Suppressor macrophage treated with lipopolysaccharide for 4 hours (primary cell): ENCODE measurements at places on chromosomes 11 and 22.
A peak's percentile ranks its signal among the peaks of the same experiment; 100 is the strongest.

GRCh38 chr22:29801153-29801552 lies 34.0 kb downstream of the UQCR10 start:
- DNase-seq: no peak

- DNase-seq: no peak
Observed at GRCh38 chr22:37213941-37214730, 1.9 kb upstream of the SSTR3 start.

DNA sequence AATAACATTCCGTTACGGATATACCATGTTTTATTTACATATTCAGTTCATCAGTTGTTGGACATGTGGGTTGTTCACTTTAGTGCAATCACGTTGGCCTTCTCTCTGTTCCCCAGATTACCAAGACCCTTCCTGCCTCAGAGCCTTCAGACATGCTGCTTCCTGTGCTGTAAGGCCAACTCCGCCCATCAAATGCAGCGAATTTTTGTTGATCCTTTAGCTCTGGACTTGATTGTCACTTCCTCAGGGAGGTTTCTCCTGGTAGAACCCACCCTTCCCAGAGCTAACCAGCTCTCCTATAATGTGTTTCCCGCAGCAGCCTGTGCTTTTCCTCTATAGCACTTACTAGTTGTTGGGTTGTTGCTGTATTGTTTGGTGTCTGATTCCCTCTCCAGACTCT lies 39.4 kb downstream of the SWAP70 start:
- no peak for DNase-seq

DNA sequence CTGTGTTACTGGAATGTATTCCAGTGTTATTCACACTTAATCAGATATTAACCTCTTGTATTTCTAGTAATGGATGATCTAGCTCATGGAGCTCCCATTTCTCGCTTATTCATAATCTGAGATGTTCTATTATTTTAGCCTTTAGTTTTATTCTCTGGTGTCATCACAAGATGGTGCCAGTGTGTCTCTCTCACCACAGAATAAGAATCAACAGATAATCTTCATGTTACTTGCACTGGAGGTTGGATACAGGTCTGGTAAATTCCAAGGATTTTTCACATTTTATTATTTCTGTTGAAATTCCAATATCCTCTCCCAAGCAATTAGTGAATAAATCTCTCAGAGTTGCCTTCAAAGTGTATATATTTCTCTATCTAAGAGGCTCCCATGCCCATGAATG lies 74.6 kb downstream of the CASP12 start:
- no peak for DNase-seq

- no peak for DNase-seq
Observed at GRCh38 chr11:68838572-68838964, 3.1 kb downstream of the CPT1A start.

- DNase-seq: peak; percentile 59
Observed at GRCh38 chr11:56841210-56841810, 92.8 kb upstream of the OR9G4 start.

- no peak for DNase-seq
Observed at GRCh38 chr22:48079505-48080290, 1317.2 kb downstream of the TBC1D22A start.

DNA sequence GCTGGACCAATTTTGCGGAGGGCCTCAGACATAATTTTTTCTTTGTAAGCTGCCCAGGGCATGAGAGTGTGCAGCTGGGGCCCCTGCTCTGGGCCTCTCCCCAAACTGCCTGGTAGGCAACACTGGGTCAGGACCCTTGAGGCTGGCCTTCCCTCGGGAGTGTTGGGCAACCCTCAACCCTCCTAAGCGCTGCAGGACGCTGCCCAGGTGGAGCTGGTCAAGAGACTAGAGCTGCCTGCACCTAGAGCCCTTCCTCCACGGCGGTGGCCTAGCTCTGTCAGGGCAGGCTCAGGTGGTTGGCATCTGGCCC lies 505 bp upstream of the TMEM132A start:
- DNase-seq: no peak

GRCh38 chr22:39527481-39527961 lies 5.0 kb downstream of the RPS19BP1 start:
- no peak for DNase-seq

- no peak for DNase-seq
Observed at GRCh38 chr11:129722529-129722928, 93.1 kb upstream of the TMEM45B start.

DNA sequence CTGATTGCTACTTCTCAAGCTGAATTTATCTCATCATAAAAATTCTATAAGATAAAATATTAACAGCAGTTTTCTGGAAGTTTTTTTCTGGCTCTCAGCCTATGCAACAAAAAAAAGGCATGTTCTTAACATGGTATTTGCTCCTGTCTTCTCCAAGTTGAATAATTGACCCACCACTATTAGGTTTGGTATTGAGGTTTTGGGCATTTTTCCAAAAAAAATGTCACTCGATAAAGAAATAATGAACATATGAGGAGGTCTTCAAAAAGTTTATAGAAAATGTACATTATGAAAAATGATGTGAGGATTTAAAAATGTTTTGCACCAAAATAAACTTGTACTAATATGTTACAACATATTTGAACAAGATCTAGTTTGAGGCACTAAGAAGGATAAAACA lies 808.6 kb upstream of the RAG2 start:
- DNase-seq: no peak

DNA sequence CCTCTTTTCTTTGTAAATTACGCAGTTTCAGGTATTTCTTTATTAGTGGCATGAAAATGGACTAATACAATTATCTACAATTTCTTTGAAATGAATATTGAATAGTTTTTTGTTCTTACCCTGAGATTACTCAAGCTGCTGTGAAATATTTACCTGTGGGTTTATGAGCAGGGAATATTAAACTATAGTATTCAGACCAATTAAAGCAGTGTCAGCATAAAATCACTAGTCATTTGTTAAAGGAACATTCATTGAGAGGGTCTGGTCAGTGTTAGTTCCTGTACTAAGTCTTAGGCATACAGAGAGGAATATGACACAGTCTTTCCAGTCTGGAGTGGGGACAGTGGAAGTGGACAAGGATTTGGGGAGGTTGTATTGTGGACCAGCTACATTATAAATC lies 646.2 kb upstream of the ANO5 start:
- no peak for DNase-seq

- no peak for DNase-seq
Observed at GRCh38 chr11:87425943-87426342, 388.2 kb downstream of the TMEM135 start.
